ENCODE measurements at places on chromosomes 4 and X. TPM values are rescaled to one million over a fixed set of nuclear protein-coding genes. Genes with fewer than 3 reads are reported as not detected.

The SPACA5 gene
- total RNA-seq, result not detected

The CCDC110 gene
- 0.76 TPM for total RNA-seq

DNA sequence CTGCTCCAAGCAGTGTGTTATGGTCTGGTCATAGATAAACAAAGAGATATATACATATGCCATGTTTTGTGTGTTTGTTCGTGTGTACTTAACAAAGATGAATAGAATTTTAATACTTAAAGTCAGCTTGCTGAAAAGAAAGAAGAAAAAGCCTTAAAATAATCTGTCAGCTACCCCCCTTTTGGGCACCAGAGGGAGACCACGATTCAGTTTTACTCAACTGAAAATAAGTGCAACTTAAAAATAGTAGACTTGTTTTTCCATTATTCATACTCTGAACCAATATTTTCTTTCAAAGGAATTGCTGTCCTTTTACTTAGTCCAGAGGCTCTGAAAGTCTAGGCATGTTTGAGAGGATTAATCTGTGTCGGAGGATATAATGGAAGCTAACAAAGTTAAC is 181.7 kb upstream of the AGTR2 start:
- H3K27ac ChIP-seq, result no peak overlapping the region
- no peak for DNase-seq
- H3K4me1 ChIP-seq, result no peaks in the 10 kb centered on the region
- no peaks in the 10 kb centered on the region for H3K27me3 ChIP-seq

DNA sequence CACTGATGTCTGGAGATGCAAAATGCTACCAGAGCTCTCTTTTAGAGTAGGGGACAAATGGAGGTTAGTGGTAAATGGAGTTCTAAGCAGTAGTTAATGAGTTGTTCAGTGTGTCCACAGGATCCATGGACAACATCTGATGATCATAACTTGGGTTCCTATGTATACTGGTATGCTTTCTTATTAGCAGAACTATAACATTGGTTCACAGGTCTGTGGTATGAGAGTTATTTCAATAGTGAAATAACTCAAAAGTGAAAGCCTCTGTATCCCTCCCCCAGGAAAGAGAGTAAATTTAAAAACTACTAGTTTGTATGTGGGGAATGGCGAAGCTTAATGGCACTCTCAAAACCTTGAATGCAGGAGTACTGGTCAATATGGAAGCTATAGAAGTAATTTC is 363.5 kb upstream of the EMCN start:
- H3K27ac ChIP-seq, result no peak overlapping the region
- peaks cover 23% of the 10 kb centered on the region for H3K27me3 ChIP-seq
- no peaks in the 10 kb centered on the region for H3K4me1 ChIP-seq

Data from osteocyte (in vitro differentiated cells).